ENCODE measurements at places on chromosomes 13 and 19.

DNA sequence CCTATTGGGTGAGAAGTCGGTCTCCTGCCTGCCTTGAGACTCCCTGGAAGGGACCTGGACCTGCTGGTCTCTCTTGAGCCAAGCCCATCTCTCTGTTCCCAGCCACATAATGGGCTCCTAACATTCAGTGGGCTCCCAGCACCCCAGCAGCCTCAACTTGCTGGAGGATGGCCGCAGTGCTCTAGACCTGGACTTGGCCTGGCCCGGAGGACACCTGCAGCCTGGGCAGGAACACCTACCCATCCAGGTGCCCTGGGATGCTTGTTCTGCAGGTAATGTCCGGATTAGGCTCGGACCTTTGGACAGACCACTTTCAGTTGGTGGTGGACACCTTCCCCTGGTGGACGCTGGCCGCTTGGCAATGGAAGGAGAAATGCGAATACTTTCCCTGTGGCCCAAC lies 214.6 kb downstream of the URI1 start:
- DNase-seq: no peak

DNA sequence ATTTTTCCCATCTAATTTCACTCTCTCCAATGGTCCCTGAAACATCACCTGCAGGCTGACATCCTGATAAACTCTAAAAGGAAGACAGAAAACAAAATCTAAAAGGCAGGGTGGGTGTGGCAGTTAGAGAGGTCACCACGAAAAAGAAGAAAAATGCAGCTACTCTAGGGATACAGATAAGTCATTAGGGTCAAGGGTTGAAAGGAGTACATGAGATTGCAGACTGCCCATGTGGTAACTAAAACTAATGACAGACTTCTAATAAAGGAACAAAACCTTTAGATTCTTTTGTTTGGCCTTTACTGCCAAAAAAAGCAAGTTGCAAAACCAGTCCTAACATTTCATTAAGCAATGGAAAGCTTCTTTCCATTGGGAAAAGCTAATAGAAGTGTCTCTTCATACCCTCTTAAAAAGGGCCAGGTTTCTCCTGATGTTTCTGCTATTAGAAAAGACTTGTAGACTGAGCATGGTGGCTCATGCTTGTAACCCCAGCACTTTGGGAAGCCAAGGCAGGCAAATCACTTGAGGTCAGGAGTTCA lies 31.0 kb downstream of the THSD1 start:
- no peak for DNase-seq

DNA sequence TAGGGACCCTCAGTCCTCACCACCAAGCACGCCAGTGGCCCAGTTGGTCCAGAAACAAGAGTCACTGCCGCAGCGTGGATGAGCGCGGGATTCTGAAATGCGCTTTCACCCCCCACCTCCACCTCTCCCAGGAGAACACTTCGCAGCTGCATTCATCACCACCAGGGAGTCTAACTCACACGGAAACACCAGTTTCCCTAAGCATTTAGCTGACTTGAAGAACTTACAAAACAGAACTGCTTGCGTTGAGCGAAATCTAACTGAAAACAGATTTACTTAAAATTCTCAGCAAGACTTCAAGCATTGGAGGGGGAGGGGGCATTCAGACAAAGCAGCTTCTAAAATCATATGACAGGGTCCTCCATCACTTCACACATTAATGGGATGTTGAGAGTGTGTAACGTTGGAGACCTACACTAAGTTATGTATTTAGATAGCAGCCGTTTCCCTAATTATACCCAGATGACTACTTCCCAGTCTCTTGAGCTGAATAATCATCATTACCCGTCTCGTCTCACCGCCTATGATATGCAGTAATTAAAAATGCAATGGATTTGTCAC lies 258.2 kb upstream of the IRS2 start:
- peak; percentile 95 for DNase-seq

GRCh38 chr13:42497798-42498197 lies 76.2 kb upstream of the TNFSF11 start:
- peak; percentile 54 for DNase-seq

DNA sequence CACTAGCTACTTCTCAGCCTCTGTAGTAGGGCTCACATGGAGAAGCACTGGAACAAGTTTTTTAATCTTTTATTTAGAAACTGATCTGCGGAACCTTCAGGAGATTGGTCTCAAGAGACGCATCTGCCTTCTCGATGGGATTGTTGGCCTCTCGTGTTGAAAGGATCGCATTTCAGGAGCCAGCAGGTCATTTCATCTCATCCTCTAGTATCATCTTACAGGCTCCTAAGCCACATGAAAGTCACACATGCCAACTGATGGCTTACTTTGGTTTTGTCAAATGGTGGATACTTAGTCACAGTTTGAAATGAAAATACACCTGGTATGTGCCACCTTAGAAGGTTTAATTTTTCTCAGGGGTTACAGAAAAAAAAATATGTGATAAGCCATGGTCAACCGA lies 1703.6 kb downstream of the EFNB2 start:
- no peak for DNase-seq

GRCh38 chr13:19668778-19669177 lies 35.3 kb downstream of the MPHOSPH8 start:
- no peak for DNase-seq

DNA sequence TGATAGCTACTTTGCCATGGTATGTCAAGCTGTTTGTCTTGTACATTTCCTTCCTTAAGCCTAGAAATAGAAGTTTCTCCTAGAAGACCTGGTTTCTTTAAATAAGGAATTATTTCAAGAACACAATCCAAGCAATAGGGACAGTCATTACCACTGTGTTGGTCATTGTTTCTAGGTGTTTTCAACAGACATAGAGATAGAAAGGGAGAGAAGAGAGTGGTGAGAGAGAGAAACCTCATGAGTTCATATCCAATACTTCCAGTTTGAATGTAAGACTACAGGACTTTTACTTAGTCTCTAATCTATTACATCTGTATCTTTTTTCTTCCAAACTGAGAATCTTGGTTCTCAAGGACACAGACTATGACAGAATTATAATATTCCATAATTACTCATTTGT lies 245.9 kb upstream of the STARD13 start:
- DNase-seq: no peak

DNA sequence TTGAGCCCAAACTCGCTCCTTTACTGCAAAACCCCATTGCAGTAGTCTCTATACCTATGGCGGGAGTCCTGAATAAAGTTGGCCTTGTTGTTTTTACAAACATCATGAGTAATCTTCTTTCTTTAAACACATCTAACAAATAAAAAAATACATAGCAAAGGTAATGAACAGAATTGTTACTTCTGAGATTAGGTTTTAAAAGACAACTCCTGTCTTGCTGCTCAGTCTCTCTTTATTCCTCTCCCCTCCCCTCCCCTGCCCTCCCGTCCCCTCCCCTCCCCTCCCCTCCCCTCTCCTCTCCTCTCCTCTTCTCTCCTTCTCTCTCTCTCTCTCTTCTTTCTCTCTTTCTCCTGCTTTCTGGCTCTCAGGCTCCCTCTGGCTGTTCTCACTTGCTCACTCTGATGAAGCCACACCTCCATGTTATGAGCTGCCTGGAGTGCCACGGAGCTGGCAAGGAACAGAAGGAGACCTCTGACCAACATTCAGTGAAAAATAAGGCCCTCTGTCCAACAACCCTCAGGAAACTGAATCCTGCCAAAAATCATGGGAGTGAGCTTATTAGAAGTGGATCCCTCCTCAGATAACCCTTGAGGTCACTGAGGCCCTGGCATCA lies 300.7 kb upstream of the MIR17HG start:
- no peak for DNase-seq

GRCh38 chr19:46635920-46636761 lies at the start of gene GNG8:
Gene GNG8 (minus strand): TSS chr19:46636202. CDS start chr19:46634682, 1,520 bp downstream.
- DNase-seq: no peak

- DNase-seq: no peak
Measured at GRCh38 chr19:6221220-6221877, 58.4 kb downstream of the MLLT1 start.

DNA sequence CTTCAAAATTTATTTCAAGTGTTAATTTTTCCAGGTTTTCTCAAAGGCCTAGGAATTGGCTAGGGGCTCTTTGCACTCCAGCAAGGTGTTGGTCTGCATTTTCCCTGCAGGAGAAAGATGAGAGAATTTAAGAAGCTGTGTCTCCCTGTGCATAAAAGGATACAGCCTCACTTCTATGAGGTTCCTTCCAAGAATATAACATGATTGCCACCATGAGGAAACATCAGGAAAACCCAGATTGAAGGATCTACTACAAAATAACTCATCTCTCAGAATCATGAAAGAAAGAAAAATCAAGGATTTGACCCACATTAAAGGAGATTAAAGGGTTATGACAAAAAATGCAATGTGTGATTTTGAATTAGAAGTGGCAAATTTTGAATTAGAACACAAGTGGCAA lies 69.9 kb downstream of the RUBCNL start:
- peak; percentile 29 for DNase-seq

Data from fibroblast of skin of right quadriceps (primary cell).